Activated T-cell treated with anti-CD3 and anti-CD28 coated beads, Interleukin-2, amount 50 U/mL, for 4 hours (primary cell): ENCODE measurements at places on chromosomes 3 and 15.
A peak's percentile ranks its signal among the peaks of the same experiment; 100 is the strongest.

GRCh38 chr3:67724434-67724833, 70.0 kb upstream of the SUCLG2 start:
- DNase-seq = no peak

DNA sequence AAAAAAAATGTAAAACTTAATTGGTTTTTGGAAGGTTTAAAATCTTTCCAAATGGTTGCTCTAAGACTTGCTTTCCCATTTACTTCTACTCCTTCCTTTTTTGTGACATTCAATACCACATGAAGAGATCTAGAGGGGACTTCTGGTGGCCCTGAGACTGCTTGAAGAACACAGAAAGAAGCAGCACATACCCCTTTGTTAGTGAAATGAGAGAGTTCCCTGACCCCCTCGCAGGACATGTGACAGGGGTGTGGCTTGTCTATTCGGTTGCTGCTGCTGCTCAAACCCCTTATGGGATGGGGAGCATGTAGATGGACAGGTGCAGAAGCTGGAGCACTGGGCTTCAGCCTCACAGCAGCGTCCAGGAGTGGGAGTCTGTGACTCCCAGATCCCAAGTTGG, 71.0 kb downstream of the ZMAT3 start:
- no peak for DNase-seq

DNA sequence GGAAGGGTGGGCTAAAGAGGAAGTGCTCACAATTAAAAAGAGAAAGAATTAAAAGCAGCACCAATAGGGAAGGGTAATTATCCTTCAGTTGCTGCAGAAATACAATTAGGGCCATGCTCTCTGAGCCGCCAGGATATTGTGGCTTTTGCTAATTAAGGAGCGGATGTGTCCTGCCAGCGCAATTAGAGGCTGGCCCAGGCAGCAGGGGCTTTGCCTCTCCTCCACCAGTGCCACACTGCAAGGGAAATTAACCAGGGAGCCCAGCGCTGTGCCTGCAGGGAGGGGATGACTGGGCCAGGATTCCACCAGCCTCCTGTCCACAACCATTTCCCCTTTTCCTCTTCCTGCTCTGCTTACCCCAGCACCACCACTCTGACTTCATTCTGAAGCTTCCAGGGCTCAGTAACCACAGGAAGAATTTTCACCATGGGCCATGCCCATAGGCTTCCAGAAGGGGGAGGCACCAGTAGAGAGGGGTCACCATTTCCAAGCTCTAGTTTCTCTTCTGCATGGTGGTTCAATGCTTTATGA, 10.4 kb upstream of the AEN start:
- DNase-seq = no peak

GRCh38 chr15:92112180-92112579, 258.7 kb downstream of the SLCO3A1 start:
- DNase-seq = no peak

GRCh38 chr3:25885544-25885943, 95.7 kb downstream of the OXSM start:
- no peak for DNase-seq

GRCh38 chr15:74396146-74396438, 28.6 kb upstream of the CYP11A1 start:
- no peak for DNase-seq

GRCh38 chr3:169966951-169967915, 626 bp downstream of the SEC62 start:
- peak; percentile 11 for DNase-seq

GRCh38 chr3:21185816-21186314, 565.1 kb downstream of the ZNF385D start:
- no peak for DNase-seq

DNA sequence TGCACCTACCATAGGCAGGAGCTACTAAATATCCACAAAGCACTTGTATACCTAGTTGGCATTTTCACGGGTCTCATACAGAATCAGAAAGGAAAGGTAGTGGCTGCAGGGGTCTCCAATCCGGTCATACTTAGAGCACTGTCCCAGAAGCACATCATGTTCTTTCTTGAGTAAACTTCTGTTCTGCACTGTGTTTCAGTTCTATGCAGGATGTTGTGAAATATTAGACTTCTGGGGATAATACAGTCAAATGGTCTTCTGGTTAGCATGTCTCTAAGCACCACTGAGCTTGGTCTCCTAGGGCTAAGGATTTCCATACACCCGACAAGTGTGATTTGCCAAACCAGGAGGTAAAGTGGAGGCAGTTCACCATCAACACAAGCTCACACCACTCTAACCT, 27.9 kb downstream of the MINDY4B start:
- no peak for DNase-seq

GRCh38 chr3:52454938-52455282, 494 bp upstream of the NISCH start:
- DNase-seq = no peak

- no peak for DNase-seq
These were observed 38.0 kb upstream of the COPB2 start for GRCh38 chr3:139427283-139428060.

GRCh38 chr3:146464005-146464595, 5.3 kb downstream of the PLSCR2 start:
- DNase-seq = no peak

DNA sequence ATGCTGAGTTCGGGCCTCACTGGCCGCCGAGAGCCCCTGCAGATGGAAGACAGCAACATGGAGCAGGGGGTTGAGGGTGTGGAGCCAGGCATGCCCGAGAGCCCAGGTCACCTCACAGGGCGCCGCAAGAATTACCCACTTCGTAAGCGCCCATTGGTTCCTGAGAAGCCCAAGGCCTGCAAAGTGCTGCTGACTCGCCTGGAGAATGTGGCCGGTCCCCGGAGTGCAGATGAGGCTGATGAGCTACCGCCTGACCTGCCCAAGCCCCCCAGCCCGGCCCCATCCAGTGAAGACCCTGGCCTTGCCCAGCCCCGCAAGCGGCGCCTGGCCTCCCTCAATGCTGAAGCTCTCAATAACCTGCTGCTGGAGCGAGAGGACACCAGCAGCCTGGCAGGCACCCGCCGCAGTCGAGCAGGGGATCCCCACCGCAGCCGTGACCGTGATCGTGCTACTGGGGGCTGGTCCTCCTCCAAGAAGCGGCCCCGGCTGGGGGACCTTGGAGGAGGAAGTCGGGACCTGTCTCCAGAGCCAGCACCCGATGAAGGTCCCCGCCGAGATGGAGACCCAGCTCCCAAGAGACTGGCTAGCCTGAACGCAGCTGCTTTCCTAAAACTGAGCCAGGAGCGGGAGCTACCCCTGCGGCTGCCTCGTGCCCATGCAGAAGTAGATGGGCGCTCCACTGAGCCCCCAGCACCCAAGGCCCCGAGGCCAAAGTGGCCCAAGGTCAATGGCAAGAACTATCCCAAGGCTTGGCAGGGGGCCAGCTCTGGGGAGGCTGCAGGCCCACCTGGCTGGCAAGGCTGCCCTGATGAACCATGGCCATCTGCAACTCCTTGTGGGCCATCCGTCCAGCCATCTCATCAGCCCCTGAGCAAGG, 12.1 kb upstream of the CHST14 start:
- DNase-seq = no peak

GRCh38 chr15:52496175-52496574, 32.5 kb downstream of the MYO5A start:
- no peak for DNase-seq

DNA sequence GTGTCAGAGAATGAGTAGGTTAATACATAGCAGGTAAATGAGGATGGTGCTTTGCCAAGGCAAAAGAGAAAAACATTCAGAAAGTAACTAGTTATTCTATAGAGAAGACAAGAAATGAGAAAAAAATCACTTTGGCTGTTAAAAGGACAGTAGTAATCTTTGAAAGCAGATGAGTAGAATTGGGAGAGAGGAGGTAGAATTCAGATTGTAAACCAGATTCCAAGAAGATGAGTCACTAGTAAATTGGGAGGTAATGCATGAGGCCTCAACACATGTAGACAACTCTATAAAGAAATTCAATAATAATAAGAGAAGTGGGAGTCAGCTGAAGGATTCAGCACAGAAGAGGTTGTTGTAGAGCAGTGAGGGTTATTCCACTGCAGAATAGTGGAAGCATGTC, 81.4 kb downstream of the MBNL1 start:
- DNase-seq = no peak

- peak; percentile 38 for DNase-seq
These were observed 538 bp downstream of the ATOSA start for GRCh38 chr15:52678468-52679231.

DNA sequence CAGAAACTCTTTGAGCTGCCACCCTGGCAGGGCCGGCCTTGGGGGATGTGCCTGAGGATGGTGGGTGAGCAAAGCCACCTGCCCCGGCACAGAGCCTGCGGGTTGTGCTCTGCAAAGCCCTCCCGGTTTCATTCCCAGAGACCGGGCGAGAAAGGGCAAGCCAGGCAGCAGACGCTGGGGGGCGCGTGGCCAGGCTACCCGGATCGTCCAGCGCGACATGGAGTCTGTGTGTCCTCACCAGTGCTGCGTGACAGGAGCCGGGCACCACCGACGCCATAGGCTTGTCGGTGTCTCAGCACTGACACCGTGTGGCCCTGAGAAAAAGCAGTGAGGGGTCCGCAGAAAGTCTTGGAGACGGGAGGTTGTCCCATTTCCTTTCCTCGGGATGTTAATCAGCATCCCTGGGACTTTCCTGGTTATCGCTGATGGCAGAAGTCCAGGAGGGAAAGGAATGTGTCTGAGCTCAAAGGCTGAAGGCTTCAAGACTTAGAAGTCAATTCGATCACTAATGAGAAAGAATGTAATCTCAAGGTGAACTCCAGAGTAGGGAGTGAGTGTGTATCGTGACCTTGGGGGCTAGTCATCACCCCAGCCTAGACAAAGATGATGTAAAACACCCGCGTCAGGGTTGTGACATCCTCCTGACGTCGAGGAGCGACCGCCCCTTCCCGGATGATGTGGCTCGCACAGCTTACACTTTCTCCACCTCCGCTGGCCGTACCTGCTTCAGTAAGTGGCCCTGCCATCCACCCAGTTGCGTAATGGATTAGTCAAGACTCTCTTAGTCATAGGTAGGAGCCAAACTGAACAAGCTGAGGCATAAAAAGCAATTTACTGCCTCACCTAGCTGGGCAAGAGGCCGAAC, 36.3 kb upstream of the PLA2G4E start:
- peak; percentile 46 for DNase-seq

DNA sequence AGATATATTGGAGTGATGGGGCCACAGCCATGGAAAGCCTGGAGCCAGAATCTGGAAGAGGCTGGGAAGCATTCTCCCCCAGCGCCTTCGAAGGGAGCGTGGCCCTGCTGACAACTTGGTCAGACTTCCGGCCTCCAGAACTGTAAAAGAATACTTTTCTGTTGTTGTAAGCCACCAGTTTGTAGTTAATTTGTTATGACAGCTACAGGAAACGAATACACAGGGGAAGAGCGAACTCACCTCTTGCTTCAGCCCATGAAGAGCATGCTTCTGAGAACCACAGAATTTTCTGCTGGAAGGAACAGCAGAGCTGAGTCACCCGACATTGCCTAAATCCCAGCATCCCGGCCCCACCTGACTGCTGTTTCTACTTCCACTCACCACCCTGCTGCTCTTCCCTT, 501.7 kb downstream of the SHQ1 start:
- DNase-seq = no peak

GRCh38 chr3:71109241-71109976, 474.1 kb downstream of the FOXP1 start:
- no peak for DNase-seq

DNA sequence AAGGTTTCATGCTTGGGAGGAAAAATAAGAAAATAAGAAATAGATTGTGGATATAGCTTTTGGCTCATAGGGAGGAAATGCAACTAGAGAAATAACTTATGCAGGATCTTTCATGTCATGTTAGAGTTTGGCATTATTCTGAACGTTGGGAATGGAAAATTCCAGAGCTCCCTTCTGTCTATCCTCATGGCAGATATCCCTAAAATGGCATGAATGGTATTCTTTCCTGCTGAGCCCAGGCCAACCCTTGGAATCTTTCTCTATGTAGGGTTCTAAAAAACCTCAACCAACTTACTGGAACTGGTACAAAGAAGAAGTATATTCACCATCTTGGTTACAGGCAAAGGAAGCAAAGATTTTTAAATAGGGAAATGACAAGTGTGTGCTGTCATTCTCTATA, 212.5 kb downstream of the CHST2 start:
- DNase-seq = no peak

GRCh38 chr3:165225604-165226003, 29.4 kb upstream of the SLITRK3 start:
- no peak for DNase-seq

DNA sequence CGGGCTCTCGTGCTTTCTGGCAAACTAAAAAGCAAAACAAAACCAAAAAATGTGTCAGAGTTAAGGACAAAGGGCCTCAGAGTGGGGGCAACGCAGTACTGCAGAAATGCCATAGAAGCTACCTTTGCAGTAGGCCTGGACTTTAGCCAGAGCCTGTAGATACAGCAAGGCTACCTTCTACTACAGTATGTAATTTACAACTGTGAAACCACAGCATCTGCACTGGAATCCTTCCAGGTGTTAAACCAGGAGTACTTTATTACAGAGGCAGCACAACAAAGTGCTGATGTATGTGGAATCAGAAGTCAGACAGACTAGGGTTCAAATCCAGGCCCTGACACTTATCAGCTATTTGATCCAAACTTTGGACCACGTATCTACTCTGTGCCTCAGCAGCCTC, 34.9 kb downstream of the RUBCN start:
- no peak for DNase-seq

DNA sequence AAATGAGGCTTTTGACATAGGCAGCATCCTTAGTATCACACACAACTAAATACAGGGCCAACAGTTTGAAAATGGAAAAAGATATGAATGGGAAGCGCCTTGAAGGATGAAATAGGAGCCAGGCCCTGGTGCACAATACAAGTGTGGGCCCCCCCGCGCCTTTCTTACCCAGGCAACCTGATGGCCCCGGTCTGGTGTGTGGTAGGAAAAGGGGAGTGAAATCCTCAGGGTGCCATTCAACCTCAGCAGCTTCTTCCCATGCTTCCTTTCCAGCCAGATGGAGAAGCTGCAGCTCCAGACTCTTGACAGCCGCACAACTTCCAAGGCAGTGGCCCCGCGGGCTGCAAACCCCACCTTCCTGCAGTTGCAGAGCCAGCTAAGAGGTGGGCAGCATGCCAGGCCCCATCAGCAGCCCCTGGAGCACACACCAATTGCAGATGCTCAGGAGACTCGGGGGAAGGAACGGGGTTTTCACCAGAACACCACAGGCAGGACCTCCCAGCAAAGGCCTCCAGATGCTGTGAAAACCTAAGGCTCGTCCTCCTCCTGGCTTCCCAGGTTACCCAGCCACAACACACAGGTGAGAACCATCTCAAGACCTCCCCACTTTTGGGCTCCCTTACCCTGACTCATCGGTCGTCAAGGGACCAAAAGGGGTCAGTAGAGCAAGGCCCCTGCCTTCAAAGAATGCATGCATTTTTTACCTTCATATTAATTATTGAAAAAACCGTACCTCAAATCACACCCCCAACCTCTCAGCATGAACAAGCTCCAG, 101.6 kb downstream of the CPN2 start:
- DNase-seq = no peak
